Chondrocyte (in vitro differentiated cells): ENCODE measurements at places on chromosomes 12 and 14.

- H3K36me3 ChIP-seq = no peaks in the 10 kb centered on the region
- no peaks in the 10 kb centered on the region for H3K27me3 ChIP-seq
- H3K4me3 ChIP-seq = no peak overlapping the region
- H3K4me1 ChIP-seq = peaks cover 4% of the 10 kb centered on the region
These were observed 83.0 kb upstream of the CCDC196 start for GRCh38 chr14:66403183-66403582.

- H3K36me3 ChIP-seq = no peaks in the 10 kb centered on the region
- DNase-seq = no peak
- peaks cover 4% of the 10 kb centered on the region for H3K27me3 ChIP-seq
- no peak overlapping the region for H3K4me3 ChIP-seq
- H3K4me1 ChIP-seq = no peaks in the 10 kb centered on the region
These were observed 1012.1 kb downstream of the BCL11B start for GRCh38 chr14:98259881-98260280.

- DNase-seq = no peak
- H3K27me3 ChIP-seq = no peaks in the 10 kb centered on the region
- H3K36me3 ChIP-seq = no peaks in the 10 kb centered on the region
These were observed 14.2 kb upstream of the DYRK2 start for GRCh38 chr12:67634303-67634761.

- H3K27me3 ChIP-seq = peaks cover 1% of the 10 kb centered on the region
- H3K4me3 ChIP-seq = no peak overlapping the region
- DNase-seq = no peak
- H3K27ac ChIP-seq = no peak overlapping the region
- H3K36me3 ChIP-seq = no peaks in the 10 kb centered on the region
These were observed 125.9 kb downstream of the CCER1 start for GRCh38 chr12:90829044-90829443.

DNA sequence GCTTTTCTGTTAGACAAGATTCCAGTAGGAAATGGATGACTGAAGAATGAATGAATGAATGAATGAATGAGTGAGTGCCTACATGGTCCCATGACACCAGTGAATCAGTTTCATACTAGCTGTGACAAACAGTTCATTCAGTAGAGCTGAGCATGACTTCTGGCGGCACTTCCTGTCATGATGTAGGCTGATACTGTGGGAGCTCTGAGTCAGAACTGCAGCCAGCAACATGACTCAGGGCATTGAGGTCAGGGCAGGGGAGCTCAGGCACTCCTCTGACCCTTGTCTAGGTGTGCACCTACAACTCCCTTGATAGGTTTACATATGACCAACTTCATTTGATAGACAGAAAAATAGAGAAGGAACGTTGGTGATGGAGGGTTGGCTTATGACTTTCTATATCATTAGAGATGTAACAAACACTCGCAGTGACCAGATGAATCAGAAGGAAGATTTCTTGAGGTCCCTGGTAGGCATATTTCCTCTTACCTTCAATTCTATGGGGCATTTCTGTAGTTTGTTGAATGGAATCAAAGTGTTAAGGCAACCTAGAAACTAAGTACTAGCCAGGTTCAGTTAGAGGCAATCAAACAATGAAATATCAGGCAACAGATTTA is 139.3 kb upstream of the ARHGAP5 start:
- H3K4me1 ChIP-seq = peaks cover 18% of the 10 kb centered on the region
- peak overlapping the region; percentile 85 for H3K27ac ChIP-seq
- no peak overlapping the region for H3K4me3 ChIP-seq

DNA sequence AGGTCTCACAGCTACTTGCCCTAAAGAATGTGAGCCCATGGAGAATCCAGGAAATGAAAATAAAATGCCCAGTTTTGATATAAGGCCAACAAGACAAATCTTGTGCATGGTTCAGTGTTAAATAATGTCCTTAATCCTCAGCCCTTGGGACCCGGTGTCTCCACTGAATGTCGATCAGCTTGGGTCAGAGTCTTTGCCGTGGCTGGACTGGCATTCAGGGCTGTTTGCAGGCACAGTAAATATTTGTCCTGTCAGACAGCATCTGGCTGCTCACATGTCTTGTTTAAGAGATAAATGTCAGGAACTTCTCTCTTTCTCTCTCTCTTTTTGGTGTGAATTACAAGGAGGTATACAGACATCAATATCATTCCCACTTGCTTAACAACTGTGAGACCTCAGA is 452.5 kb downstream of the FUT8 start:
- peaks cover 4% of the 10 kb centered on the region for H3K27me3 ChIP-seq
- H3K4me1 ChIP-seq = no peaks in the 10 kb centered on the region
- DNase-seq = no peak
- no peaks in the 10 kb centered on the region for H3K36me3 ChIP-seq
- no peak overlapping the region for H3K27ac ChIP-seq

- H3K27me3 ChIP-seq = no peaks in the 10 kb centered on the region
- no peak overlapping the region for H3K27ac ChIP-seq
- no peak overlapping the region for H3K4me3 ChIP-seq
- DNase-seq = no peak
- H3K36me3 ChIP-seq = peaks cover 19% of the 10 kb centered on the region
These were observed 22.2 kb downstream of the FCF1 start for GRCh38 chr14:74735125-74735524.

- H3K27ac ChIP-seq = peak overlapping the region; percentile 13
- no peak for DNase-seq
- peaks cover 45% of the 10 kb centered on the region for H3K4me1 ChIP-seq
These were observed 24.8 kb downstream of the SLC39A9 start for GRCh38 chr14:69423279-69423678.

GRCh38 chr14:37035401-37035800 is 137.0 kb downstream of the SLC25A21 start:
- peak overlapping the region; percentile 62 for H3K27ac ChIP-seq
- H3K4me1 ChIP-seq = peaks cover 37% of the 10 kb centered on the region
- H3K4me3 ChIP-seq = no peak overlapping the region
- no peak for DNase-seq

DNA sequence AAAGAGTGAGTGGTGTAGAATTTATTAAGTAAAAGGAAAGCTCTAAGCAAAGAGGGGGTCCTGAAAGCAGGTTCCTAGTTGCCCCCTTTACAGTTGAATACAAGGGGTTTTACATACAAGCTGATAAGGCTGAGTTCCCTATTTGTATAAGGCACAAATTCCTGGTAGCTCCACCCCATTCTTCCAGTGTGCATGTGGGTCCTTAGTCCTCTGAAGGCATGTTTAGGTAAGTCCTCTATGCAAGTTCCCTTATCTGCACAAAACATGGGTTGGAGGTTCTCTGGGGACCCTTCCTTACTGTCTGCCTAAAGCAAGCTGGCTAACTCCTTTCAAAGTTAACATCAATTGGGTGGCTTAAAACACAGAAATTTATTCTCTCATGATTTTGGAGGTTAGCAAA is 2.9 kb upstream of the FAR2 start:
- H3K27me3 ChIP-seq = no peaks in the 10 kb centered on the region
- H3K4me3 ChIP-seq = no peak overlapping the region
- no peak for DNase-seq
- peaks cover 21% of the 10 kb centered on the region for H3K4me1 ChIP-seq

DNA sequence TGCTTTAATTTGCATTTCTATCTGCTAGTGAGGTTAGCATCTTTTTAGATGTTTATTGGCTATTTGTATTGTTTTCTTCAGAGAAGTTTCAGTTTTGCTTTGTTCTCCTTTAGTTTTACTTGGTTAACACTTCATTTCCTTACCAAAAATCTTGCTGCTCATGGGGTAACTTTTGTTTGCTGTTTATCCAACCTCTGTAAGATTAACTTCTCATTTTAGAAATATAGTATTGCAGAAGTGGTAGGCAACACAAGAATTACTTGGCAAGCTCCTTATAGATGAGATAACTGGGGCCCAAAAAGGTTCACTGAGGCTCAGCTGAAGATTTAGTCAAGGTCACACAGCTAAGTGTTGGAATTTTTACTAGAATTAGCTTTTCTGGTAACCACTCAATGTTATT is 40.5 kb downstream of the ALKBH1 start:
- no peaks in the 10 kb centered on the region for H3K4me1 ChIP-seq
- H3K27me3 ChIP-seq = no peaks in the 10 kb centered on the region
- H3K36me3 ChIP-seq = no peaks in the 10 kb centered on the region
- H3K4me3 ChIP-seq = no peak overlapping the region
- DNase-seq = no peak
- H3K27ac ChIP-seq = no peak overlapping the region

- DNase-seq = no peak
- peaks cover 3% of the 10 kb centered on the region for H3K4me1 ChIP-seq
- no peak overlapping the region for H3K27ac ChIP-seq
- no peak overlapping the region for H3K4me3 ChIP-seq
- peaks cover 2% of the 10 kb centered on the region for H3K36me3 ChIP-seq
- H3K27me3 ChIP-seq = no peaks in the 10 kb centered on the region
These were observed 132.7 kb downstream of the SSPN start for GRCh38 chr12:26327975-26328644.

GRCh38 chr12:22271023-22271422 is 63.5 kb downstream of the ST8SIA1 start:
- no peaks in the 10 kb centered on the region for H3K36me3 ChIP-seq
- H3K27ac ChIP-seq = no peak overlapping the region
- H3K4me3 ChIP-seq = no peak overlapping the region
- DNase-seq = no peak

GRCh38 chr12:66803930-66804329 is 125.1 kb upstream of the GRIP1 start:
- peaks cover 15% of the 10 kb centered on the region for H3K27me3 ChIP-seq
- no peaks in the 10 kb centered on the region for H3K36me3 ChIP-seq
- H3K27ac ChIP-seq = no peak overlapping the region
- DNase-seq = no peak

DNA sequence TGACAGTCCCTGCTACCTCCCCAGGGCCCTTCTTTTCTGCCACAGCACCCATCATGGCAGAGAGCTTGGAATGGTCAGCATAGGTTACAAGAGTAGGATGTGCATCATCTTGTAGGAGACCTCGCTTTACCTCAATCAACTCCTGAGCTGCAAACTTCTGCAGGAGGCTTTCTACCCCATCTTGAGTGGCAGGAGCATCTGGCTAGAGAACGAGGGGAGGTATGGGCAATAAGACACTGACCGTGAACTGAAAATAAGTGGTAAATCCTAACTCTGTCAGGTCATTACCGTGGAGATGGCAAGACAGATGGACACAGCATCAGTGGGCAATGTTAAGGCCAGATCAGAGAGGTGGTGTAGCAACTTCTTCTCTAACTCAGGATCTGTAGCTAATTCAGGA is 7.8 kb downstream of the METTL3 start:
- H3K4me3 ChIP-seq = no peak overlapping the region
- DNase-seq = no peak
- H3K27ac ChIP-seq = no peak overlapping the region
- peaks cover 2% of the 10 kb centered on the region for H3K4me1 ChIP-seq
